ENCODE measurements at places on chromosomes 7 and 10.

GRCh38 chr7:4091767-4092166 is 590.3 kb upstream of the FOXK1 start:
- no peak for DNase-seq

- peak; percentile 74 for DNase-seq
Measured at GRCh38 chr7:139915864-139916716, 87.0 kb downstream of the TBXAS1 start.

DNA sequence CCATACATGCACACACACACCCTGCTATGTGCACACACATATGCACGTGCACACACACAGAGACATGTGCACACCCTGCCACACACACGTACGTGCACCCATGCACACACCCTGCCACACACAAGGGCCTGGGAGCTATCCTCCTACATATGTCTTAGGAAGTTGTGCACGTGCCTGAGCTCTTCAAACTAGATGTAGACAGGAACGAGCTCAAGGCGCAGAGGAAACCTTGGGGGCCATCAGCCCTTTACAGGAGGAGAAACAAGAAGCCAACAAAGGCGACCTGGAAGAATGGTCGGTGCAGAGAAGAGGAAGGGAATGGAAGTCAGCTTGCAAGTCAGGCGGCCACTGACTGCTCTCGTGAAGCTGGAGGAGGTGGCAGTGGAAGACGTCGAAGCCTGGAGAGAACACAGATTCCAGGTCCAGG is 58.7 kb downstream of the AOC1 start:
- no peak for DNase-seq

DNA sequence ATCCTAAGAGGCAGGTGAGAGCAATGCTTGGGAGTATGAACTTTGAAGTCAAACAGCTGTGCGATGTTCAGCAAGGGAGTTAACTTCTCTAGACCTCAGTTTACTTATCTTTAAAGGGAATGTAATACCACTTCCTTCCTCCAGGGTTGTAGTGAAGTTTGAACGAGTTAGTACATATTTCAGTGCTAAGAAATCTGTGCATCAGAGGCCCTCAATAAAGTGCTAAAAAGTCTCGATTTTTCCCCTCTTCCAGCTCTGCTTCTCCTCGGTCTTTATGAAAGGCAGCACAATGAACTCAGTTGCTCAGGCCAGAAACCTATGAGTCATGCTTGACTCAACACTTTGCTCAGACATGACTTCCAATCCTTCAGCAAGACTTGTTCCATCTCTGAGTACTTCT is 418.9 kb downstream of the MDFIC start:
- no peak for DNase-seq

- DNase-seq: no peak
Measured at GRCh38 chr10:26000971-26001370, 66.9 kb downstream of the MYO3A start.

DNA sequence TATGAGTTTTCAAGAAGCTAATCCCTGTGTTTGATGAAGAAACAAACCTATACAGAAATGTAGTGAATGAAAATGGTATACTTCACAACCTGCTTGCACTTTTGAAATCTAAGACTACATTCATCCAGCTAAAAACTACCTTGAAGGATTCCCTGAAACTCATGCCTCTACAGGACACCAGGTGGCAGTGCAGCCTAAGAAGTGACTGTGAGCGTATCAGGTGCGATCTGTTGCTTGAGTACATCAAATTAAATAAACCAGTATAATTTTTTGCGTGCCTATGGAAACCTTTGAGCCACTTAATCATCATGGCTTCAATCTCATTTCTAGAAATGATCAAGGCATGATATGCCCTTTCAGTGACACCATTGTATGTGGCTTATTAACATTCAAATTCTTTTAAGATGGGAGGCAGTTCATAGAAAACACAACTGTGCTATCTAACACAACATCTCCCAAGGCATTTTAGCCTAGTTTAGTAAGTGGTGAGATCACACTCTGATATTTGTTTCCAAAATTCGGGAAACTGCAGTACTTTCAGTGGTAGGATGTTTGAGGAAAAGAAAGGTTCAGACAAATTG is 57.4 kb downstream of the PPP1R17 start:
- peak; percentile 42 for DNase-seq

DNA sequence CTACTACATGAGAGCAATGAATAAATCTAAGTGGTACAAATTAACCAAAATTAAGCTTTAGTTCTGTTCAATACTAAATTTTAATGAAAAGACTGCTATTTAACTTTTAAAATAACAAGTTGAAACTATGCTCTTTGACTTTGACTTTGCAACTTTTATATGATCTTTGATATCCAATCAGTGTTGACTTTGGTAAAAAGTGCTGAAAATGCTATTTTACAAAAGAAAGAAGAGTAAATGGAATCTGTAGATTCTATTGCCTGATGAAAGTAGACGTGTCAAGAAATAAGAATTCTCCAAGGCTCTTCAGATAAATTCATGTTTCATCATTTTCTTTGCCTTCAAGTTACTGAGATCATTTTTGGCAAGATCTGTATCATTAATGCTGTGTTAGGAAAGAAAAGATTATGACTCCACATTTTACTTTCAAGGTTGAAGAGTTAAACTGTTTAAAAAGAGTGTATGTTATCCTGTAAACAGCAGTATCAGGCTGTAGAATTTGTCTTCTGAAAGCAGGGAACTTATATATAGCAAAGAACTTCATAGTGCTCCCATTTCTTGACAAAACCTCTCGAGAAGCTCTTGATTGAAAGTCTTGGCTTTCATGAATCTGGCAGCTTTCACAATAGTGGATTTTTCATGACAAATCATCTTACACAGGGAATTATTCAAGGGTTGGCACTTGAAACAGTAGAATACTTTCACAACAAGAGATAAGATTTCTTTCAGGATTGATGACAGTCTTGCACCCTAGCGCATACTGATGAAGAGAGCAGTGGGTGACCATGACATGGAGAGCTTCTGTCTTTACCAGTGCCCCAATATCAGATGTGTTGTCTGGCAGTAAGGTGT is 72.1 kb downstream of the PTEN start:
- no peak for DNase-seq

DNA sequence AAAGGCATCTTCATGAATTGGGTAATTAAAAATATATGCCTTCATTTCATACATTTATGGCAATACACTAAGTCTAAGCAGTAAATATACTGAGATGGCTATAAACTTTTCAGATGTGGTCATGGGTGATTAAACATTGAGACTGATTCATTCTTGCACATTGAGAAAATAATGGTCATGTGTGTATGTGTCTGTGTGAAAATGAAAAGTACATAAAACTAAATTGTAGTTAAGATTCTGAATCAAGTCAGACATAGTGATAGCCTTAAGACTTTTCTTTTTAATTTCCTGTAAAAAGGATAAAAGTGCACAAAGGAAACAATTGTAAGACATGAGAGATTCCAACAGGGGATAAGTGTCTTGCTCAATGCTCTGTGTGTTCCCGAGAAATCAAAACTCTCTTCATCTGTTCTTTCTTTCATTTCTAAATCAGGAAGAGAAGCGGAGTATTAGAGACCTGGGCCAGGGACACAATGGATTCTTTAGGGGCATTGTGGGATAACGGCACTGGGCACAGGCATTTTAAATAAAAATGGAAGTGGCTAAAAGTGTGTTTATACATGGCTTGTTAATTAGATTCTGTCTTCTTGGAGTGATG is 69.8 kb upstream of the AGR3 start:
- no peak for DNase-seq

GRCh38 chr7:118175740-118176139 is 8.2 kb upstream of the LSM8 start:
- DNase-seq: no peak

DNA sequence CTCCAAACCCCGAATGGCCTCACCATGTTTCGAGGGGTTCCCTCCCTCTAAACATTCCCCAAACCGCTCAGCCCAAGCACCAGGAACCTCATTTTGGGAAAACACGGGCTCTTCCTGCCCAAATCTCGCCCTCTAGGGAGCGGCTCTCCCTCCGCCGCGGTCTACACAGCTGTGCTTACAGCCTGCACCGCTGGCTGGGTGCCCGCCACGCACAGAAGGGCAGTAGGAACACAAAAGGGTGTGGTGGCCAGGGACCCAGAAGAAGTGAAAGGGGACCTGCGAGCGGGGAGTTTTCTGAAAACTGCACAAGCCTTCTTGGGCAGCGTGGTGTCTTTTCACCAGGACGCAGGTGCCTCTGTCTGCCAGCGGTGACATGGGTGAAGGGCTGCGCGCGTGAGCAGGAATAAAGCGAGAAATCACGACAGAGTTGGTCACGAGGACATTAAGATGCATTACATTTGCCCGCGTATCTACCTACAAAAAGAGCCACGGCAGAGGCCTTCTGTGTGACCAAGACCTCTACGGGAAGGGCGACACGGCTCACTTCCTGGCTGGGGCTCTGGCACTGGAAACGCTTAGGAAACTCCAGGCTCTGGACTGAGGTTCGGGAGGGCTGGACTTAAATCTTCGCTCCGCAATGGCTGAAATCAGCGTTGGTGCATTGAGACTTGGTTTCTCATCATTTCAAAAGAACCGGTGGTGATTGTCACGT is 171.7 kb downstream of the LSM5 start:
- DNase-seq: no peak

- DNase-seq: peak; percentile 41
Measured at GRCh38 chr7:28037220-28038010, 143.2 kb downstream of the JAZF1 start.

GRCh38 chr7:55556492-55556891 is 15.8 kb downstream of the VOPP1 start:
- no peak for DNase-seq

GRCh38 chr7:107461938-107462533 is 7.8 kb upstream of the GPR22 start:
- no peak for DNase-seq

GRCh38 chr10:127118034-127118433 is 78.4 kb downstream of the INSYN2A start:
- no peak for DNase-seq

- DNase-seq: no peak
Measured at GRCh38 chr10:17353568-17354300, 100.7 kb downstream of the ST8SIA6 start.

DNA sequence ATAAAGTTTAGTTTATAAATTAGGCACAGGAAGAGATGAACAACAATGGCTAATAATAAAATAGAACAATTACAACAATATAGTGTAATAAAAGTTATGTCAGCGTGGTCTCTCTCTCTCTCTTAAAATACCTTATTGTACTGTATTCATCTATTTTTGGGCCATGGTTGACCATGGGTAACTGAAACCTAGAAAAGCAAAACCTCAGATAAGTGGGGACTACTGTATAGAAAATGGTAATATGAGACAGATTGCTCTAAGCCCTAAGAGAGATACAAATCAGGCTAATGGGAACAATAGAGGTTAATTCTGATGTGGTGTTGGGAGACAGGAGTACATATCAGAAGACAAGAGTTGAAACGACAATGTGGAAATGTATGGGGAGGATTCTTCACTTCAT is 86.2 kb downstream of the ZNF365 start:
- no peak for DNase-seq

DNA sequence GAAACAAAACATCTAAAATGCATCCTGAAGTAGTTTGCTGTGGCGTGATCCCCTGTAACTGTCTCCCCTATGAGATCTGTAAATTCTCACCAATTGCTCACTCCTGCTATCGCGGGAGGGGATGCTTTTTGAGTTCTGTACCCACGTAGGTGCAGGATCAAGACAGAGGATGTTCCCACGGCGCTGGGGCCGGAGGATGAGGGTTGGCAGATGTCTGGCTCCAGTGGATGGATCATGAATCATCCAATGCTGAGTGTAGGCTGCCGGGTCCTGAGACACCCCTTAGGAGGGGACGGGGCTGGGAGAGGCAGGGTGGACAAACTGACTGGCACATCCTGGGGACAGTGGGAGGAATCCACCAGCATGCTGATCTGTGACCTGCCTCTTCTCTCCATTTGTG is 224.4 kb downstream of the USP6NL start:
- no peak for DNase-seq

DNA sequence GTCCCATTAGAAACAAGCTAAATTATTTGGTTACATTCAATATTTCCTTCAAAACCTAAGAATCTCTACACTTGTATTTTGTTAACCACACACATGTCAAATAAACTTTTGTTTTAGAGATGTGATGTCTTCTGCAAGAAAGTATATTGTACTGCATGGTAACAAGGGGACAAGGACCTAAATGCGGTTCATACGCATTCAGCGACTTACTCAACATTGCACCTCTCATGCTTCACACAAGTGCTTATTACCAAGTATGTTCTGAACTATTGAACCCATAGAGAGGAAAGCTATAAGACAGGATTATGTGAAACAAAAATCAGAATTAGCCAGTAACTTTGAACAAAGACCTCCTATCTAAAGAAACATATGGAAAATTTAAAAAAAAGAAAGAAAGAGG is 68.3 kb downstream of the CREB5 start:
- no peak for DNase-seq

GRCh38 chr10:106535304-106535953 is 629.1 kb downstream of the SORCS1 start:
- no peak for DNase-seq

- no peak for DNase-seq
Measured at GRCh38 chr7:80529362-80529761, 17.5 kb upstream of the GNAT3 start.

GRCh38 chr7:151493083-151493482 is 26.6 kb downstream of the RHEB start:
- no peak for DNase-seq

DNA sequence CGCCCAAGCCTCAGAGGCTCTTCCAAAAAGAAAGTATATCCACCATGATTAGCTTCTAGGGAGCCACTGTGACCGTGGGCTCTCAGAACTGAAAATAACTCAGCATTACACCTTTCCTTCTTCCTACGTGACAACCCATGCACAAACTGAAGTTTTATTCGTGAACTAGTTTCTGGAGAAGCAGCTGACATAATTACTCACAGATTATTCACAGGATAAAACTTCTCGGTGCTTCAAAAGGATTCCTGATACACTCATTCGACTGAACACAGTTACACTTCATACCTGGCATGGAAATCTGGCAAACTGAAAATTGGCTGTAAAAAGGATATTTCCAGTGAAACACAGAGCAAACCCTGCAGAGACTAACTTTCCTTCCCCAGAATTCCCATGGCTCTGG is 139.2 kb upstream of the PTER start:
- no peak for DNase-seq

DNA sequence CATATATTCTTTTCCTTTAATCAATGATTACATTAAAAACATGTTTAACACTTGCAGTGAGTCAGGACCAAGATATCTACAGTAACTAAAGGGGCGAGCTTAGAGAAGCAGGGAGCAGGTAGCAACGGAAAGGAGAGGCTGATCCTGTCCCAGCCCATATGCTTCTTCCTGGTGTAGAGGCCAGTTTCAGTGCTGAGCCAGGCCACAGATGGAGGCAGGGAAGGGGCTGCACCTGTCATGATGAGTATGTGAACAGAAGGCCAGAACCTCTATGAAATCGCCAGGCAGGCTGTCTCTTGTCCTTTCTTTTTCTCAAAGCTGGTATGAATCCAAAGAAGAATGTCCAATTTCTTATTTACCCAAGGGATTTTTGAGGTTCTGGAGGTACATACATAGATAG is 16.3 kb downstream of the REEP3 start:
- no peak for DNase-seq

GRCh38 chr10:83896219-83896618 is 243.1 kb upstream of the GHITM start:
- no peak for DNase-seq

GRCh38 chr7:42414941-42415505 is 178.0 kb upstream of the GLI3 start:
- no peak for DNase-seq

GRCh38 chr10:47063858-47064257 is 152.6 kb downstream of the PTPN20 start:
- no peak for DNase-seq

Measured in GM13976 (cell line).